Adrenal gland (tissue), 19 donors: ENCODE measurements at places on chromosomes 11 and 22.

GRCh38 chr22:39463931-39464390 lies 7.1 kb downstream of the MGAT3 start:
- DNase-seq: no peak

GRCh38 chr22:46813816-46814597 lies 51.6 kb downstream of the TBC1D22A start:
- DNase-seq: peak; percentile 52

- DNase-seq: no peak
Observed at GRCh38 chr11:13262096-13262495, 15.5 kb upstream of the BMAL1 start.

GRCh38 chr22:20530368-20531153 lies 23.2 kb downstream of the MED15 start:
- peak; percentile 75 for DNase-seq

GRCh38 chr11:34866375-34866774 lies 49.8 kb downstream of the APIP start:
- DNase-seq: no peak
